ENCODE measurements at places on chromosomes 12 and 14.

- DNase-seq: no peak
These were observed 39.5 kb downstream of the GPR65 start for GRCh38 chr14:88044444-88044758.

GRCh38 chr14:77200406-77200985 is 18.9 kb downstream of the TMEM63C start:
- DNase-seq: no peak

GRCh38 chr14:75699331-75699730 is 38.3 kb downstream of the TTLL5 start:
- DNase-seq: no peak

DNA sequence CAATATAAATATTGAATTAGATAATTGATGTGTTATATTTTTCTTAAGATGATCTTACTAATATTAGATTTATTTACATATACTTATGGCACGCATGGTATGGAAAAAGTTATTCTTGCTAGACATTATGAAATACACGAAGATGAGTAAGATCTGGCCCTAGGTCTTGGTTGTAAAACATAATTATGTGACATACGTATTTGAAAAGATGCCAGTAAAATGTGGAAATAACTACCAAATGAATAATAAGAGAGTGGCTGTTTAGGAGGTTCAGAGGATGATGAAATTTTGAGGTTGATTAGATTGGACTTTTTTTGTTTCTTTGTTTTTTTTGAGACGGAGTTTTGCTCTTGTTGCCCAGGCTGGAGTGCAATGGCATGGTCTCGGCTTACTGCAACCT is 41.3 kb downstream of the FANCM start:
- no peak for DNase-seq

DNA sequence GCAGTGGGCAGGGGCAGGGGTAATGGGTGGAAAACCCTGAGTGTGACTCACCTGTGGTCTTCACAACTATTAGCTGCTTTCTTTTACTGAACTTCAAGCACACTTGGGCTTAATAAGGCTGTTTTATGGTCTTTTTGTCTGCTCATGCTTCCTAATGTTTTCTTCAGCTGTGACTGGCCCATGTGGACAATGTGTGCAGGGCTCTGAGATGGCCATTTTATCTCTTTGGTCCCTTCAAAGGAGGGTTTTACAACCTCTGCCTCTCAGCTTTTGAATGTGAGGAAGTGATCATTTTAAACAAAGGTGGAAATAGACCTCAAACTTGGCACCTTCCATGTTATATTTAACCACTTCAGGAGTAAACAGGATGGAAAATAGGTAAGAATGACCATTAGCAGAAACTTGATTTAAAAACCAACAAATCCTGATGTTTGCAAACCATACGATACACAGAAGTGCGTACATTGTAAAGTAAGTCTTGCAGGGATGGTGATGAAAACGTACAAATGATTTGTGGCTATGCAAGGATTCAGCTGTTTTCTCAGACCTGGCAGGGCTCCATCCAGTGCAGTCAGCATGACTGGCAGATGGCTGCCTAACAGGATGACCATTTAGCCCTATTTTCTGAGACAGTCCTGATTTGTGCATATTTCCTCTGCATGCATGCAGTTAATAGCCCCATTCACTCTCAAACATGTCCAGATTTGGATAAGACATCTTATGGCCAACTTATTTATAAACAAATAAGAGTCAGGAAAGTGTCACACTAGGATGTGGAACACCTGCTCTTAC is 103.2 kb downstream of the SLC38A4 start:
- no peak for DNase-seq
